Mesenchymal stem cell (in vitro differentiated cells and primary cell): ENCODE measurements at places on chromosomes 2 and 18.

DNA sequence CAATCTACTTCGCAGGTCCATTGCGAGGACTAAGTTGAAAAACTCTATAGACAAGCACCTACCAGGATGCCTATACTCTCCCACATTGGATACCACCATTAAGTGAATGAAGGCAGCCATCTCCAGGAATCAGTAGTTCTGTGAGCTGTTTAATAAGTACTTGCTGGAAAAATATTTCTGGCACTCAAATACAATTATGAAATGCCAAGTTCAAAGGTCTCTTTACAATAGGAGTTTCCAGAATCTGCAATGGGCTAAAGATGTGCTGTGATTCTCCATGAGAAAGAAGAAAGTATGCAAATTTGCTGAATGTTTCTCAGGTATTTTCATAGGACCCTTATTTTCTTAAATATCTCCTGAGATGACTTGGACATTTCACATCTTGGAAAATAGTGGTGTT, 103.0 kb downstream of the AP1S3 start:
- peak; percentile 8 for DNase-seq

DNA sequence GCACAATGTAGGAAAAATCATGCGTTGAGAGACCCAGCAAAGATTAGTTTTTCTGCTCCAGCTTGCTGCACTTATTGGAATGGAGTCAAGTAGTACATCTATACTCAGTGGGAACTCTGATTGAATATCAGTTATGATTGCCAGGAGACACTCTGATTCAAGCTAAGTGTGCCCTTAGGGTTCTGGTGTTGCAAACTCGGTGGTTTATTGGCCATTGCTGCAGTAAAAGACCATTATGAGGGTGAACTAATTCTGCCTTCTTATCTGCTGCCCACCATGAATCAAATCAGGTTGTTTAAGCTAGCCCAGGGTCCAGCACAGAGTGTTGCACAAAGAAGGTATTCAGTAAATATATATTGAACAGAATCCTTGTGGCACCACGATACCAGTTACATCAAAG, 74.8 kb upstream of the GLS start:
- no peak for DNase-seq

- no peak for DNase-seq
Observed at GRCh38 chr2:170076189-170076588, 101.8 kb upstream of the MYO3B start.

DNA sequence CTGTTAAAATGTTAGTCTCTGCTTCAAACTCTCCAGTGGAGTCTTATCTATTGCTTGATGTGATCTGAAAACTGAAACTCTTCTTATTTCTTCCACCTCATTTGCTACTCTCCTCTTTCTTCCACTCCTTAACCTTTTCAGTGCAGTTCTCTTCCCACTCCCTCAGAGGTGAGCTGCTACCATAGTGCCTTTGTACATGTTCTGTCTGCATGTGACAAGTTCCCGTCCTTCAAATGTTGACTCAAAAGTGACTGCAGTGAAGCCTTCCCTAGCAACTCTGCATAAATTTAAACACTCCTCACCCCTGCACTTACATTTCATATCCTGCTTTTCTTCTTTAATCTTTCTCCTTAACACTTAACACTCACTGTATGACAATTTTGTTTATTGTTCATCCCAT, 12.1 kb downstream of the SGO2 start:
- DNase-seq, result no peak

GRCh38 chr18:45689396-45689795, 34.6 kb upstream of the SLC14A1 start:
- DNase-seq, result no peak

DNA sequence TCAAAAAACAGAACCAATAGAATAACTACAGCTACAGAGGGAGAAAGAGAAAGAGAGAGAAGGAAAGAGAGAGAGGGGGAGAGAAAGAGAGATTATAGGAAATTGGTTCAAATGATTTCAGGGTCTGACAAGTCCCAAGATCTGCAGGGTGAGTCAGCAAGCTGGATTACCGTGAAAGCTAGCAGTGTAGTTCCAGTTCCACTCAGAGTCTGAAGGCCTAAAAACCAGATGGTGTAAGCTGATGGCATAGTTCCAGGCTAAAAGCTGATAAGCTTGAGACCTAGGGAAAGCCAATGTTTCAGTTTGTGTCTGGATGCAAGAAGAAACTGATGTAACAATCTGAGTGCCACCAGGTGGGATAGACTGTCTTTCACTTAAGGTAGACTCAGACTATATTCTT, 397.7 kb downstream of the TRIB2 start:
- DNase-seq, result peak; percentile 30

DNA sequence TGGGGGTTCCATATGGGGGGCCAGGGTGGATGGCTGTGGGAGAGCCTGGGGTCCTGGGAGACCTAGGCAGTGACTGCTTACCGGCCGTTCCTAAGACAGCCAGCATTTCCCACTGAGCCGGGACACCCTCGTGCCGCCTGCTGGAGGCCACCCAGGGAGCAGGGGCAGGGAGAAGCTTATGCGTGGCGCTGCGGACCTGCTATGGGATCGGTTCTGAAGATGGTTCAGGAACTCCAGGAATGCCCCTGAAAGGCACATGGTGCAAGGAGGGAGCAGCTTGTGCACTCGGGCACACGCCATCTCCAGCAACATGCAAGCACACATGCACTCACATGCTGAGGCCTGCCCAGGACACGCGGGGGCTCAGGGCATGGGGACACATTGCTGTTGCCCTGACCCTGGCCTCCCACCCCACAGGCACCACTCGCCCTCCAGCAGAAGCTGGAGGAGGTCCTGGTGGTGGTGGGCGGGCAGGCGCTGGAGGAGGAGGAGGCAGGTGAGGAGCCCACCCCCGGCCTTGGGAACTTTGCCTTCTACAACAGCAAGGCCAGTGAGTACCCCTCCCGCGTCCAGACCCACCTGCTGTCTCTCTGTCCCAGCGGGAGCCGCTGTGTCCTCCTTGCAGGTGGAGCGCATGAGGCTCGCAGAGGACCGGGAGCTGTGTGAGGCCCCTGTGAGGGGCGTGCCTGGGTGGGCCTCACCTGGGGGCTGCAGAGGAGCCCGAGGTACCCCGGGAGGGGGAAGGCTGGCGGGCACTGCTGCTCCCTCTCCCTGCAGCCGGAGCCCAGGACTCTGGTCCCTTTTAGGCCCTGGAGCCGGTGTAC, 4.1 kb downstream of the KLHL30 start:
- DNase-seq, result no peak

DNA sequence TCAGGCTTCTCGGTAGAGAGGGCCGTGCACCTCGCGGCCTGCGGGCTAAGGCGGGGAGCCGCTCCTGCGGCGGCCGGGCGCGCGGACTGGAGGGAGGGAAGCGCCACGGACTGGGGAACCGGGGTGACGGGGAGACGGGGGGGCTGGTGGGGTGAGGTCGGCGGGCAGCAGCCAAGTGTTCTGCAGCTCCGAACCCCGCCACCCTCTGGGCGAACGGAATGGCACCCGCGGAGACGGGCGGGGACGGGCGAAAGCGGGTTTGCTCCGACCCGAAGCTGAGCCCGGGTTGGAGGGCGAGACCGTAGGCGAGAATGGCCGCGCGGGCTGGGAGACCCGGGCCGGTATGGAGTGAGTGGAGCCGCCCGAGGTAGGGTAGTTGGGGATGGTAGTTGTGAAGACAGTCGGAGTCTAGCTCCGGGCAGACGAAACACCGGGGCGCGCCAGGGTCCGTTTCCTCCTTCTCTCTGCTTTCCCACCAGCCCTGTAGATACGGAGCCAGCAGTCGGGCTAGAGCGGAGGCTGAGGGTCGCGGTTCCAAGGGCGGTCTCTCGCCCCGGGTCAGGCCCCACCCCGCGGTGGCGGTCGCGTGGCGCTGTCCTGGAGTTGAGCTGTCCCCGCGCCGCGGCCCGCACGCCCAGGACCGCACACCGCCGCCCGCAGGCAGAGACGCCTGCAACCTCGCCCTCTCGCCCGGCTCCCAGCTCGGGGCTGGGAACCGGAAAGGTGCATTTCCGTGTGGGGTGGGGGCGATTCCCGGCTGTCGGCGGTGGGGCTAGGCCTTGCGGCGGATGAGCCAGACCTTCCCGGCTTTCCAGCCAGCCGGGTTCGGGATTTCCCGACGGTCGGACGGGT, 160.3 kb upstream of the SIX2 start:
- peak; percentile 16 for DNase-seq

GRCh38 chr18:58178511-58178910, 134.5 kb downstream of the NEDD4L start:
- DNase-seq, result no peak

DNA sequence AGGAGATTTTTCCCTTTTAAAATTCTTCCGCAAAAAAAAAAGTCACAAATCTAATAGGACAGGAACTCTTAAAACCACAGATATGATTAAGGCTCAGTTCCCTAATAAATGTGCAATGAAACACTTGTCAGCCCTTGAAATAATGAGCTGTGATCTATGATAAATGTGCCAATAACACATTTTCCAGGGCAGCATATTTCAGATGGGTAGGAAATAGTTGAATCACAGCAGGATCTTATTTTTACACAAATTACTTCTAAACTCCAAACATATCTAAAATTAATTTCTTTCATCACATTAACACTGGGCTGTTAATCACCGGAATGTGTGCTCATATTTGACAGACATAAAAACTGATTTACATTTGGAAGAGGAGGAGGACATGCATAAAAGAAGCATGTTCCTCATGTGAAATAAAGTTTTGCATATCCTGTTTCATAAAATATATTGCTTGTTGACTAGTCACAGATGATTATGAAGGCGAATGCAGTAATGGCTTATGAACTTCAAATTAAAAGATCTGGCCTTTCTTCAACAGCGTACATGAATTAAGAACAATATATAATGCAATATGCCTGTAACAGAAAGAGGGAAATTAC, 281.4 kb downstream of the PAX3 start:
- no peak for DNase-seq

DNA sequence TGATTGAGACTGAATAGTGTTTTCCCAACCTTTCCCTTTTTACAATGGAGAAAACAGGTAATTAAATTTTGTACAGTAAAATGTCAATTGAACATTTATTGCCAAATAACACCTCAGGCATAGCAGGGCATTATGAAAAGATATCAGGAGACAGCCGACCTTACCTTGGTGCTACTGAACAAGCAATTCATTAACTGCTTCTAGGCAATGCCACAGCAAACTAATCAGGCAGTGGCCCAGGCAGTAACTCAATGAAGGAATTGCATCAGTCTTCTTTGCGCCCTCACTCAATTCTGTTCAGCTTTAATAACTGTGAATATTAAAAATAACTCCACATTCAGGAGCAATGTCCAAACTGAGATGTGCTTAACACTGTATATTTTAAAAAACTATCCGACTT, 6.1 kb downstream of the PLCL1 start:
- no peak for DNase-seq

GRCh38 chr2:56263876-56264275, 80.1 kb downstream of the CCDC85A start:
- DNase-seq, result no peak

- DNase-seq, result no peak
Observed at GRCh38 chr2:117693651-117694050, 120.8 kb upstream of the DDX18 start.

DNA sequence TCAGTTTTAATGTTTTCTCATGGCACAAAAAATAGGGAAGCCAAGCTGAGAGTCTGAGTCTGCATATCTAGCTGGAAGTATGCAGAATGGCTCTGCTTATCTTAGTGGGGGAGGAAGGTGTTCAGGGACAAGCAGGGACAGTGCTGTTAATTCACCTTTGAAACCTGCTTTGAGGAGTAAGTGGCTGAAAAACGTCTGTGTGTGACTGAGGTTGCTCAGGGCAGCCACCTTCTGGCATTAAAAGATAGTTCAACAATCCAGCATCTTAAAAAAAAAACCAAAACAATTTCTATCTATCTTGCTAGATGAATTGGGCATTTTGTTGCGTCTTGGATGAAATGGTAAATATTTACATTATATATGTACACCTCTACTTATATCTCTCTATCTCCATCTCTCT, 2.0 kb upstream of the TRPM8 start:
- no peak for DNase-seq

- DNase-seq, result no peak
Observed at GRCh38 chr2:38806015-38806732, 28.2 kb downstream of the GEMIN6 start.

DNA sequence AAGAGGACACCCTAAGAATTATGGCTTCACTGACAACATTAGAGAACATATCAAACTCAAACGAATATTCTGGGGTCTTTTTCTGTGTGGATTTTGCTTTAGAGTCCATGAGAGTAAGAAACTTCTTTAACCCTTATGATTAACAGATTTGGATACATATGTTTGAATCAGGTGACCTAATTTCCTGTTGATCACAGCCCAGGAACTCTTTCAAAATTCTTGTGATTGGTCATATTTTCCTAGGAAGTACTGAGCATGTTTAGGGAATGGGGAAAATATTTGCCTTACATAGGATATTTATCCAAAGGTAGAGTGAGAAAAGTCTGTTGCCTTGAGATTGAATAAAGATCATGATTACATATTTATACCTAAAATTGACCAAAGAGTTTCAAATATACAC, 160.0 kb downstream of the KCNH7 start:
- DNase-seq, result no peak

- DNase-seq, result peak; percentile 65
Observed at GRCh38 chr2:152062125-152063091, 36.4 kb downstream of the CACNB4 start.

GRCh38 chr2:166127217-166128155, at the start of gene SCN1A:
SCN1A (minus strand) TSS chr2:166128020; CDS start chr2:166073621, 54,399 bp downstream.
- DNase-seq, result peak; percentile 49

DNA sequence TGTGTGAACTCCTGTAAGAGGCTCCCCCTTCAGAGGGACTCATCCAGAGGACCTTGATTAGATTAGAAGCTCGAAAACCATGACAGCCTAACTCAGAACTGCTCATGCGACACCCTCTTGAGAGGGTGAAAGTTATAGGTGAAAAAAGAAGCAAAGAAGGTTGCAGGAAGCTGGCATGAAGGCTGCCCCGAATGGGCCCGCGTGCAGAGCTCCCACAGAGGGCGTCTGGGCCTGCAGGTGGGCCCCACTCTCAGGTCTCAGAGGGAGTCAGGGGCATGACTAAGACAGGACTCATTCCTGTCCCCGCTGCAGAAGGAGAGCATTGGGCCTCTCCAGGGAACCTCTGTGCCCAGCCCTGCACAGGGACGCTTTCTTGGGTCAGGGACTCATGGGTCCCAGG, 235.4 kb downstream of the EIPR1 start:
- DNase-seq, result no peak

- DNase-seq, result peak; percentile 3
Observed at GRCh38 chr2:52084759-52085158, 1052.8 kb upstream of the NRXN1 start.
